Muscle of leg (tissue), 16 donors: ENCODE measurements at places on chromosomes 4 and X. TPM values are rescaled to one million over a fixed set of nuclear protein-coding genes. Genes with fewer than 3 reads are reported as not detected.
A peak's percentile ranks its signal among the peaks of the same experiment; 100 is the strongest.

The PCDH18 gene
- polyA plus RNA-seq, result 80.8 TPM

GRCh38 chrX:119685225-119686066, 7.5 kb downstream of the SEPTIN6 start:
- DNase-seq, result peak; percentile 84

The TMPRSS11A gene
- not detected for polyA plus RNA-seq

DNA sequence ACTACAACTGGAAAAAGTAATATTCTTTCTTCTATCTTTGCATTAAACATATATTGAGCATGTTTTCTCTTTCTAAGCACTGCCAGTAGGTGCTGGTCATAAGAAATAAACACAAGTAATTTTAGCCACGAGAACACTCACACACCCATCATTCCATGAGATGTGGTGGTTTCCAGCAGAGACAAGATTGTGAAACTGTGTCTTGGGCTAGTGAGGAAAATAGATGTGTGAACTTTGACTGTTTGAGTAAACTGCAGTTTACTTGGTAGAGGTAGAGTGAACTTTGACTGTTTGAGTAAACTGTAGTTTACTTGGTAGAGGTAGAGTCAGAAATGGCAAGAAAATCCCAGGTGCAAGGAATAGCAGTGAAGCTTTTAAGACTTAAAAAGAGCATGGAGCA, 300.9 kb upstream of the HS3ST1 start:
- DNase-seq, result no peak

The TMPRSS11B gene
- not detected for polyA plus RNA-seq

GRCh38 chr4:104915864-104916263, 230.8 kb upstream of the TET2 start:
- DNase-seq, result no peak

DNA sequence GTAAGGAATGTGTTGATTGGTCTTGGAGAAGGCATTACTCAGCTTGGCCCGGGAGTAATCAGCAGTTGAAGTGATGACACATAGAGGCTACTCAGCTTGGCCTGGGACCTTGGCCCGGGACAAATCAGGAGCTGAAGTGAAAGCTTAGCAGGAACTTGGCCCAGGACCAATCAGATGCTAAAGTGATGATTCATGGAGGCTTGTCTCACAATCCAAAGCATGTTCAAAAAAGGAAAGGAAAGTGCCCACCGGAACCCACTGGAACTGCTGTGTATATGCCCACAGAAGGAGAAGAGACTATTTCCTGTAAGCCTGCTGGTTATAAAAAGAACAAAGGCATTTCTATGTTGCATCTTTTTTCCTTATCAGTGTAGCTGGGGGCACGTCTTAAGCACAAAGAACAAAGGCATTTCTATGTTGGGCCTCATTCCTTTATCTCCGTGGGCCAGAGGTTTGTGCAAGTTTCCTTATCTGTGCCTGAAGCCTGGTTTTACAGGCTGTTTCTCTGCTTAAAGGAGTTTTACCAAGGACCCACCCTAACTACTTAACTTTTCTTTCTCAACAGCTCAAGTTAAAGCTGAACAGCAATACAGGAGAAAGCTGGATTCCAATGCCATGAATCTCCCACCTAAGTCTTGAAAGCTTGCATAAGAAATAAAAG, 1176.7 kb downstream of the NLGN4X start:
- peak; percentile 68 for DNase-seq
